NCI-H2081 (cell line): ENCODE measurements at places on chromosomes 6 and 20.

DNA sequence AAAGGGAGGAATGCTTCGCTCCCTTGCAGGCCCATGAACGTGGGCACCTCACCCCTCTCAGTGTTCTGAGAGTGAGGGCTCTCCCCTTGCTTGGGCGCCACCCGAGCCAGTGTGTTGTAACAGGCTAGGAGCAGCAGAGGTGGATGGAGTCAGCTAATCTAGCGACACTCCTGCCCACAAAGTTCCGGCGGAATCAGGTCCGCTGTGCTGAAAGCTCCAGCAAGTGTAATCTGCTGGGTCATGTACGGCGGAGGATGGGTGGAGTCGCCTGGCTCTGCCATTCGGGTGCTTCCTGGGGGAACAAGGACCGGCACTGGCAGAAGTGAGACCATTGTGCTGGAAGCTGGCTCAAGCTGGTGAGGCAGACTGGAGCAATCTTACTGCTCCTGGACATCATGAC is 1310.1 kb downstream of the EPHA7 start:
- no peak for DNase-seq

- peak; percentile 94 for DNase-seq
These were observed 89.7 kb downstream of the INSM1 start for GRCh38 chr20:20457392-20458126.

DNA sequence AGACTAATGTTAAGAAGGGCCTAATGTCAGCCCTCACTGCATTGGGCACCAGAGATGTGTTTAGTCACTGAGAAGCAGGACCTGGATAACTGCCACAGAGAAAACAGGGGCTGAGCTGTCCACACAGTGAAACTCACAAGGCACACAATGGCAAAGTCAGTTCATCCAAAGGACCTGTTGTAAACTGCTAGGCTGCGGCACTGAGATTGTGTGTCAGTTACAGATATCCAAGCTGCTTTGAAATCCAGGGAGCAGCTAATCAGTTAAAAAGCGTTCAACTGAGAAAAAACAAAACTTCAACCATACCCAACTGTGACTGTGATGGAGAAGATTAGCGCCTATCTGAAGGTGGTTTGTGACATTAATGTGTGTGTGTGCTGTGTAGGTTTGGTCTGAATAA is 27.8 kb upstream of the TMEM14A start:
- DNase-seq = no peak

DNA sequence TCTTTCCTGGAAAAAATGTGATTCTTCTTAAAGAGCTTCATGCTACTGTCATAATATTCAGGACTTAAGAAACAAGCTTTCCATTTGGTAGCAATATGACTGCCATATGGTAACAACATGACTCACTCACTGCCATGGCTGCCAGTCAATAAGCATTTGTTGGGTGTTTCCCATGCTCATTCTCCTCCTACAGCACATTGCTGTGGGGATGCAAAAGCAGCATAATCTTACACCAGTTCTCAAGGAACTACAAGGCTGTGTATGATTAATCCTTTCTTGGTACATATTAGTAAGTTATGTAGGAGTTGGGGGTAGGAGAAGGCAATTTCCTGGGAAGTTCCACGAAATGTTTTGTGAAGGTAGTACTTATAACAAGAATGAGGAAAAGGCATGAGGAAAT is 76.7 kb downstream of the CEP162 start:
- DNase-seq = no peak

GRCh38 chr6:168082860-168083513 is 4.0 kb upstream of the FRMD1 start:
- no peak for DNase-seq

GRCh38 chr6:4281341-4282293 is 146.2 kb upstream of the ECI2 start:
- DNase-seq = peak; percentile 89

GRCh38 chr20:58146746-58147140 is 81.7 kb downstream of the ANKRD60 start:
- DNase-seq = no peak

DNA sequence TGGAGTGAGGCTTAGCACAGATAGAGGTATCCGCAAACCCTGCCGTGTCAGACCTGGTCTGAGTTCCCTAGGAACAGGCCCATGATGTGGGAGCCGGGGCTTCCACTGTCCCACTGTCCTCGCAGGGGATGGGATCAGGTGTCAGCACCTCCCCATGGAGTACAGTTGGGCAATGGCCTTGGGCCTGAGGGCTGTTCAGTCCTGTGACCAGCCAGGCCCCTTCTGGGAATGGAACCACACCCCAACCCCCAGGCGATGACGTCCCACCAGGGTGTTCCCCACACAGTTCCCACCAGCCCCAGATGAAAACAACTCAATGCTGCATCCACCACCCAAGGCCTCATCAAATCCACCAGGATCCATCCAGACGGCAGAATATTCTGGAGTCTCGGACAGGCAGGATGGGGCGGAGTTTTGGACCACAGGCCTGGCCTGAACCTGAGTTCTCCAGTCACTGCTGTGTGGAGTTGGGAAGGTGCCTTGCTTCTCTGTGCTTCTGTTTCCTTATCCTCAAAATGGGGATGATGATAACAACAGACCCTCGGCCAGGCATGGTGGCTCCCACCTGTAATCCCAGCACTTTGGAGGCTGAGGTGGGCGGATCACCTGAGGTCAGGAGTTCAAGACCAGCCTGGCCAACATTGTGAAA is 62.2 kb downstream of the UBE2V1 start:
- DNase-seq = no peak

DNA sequence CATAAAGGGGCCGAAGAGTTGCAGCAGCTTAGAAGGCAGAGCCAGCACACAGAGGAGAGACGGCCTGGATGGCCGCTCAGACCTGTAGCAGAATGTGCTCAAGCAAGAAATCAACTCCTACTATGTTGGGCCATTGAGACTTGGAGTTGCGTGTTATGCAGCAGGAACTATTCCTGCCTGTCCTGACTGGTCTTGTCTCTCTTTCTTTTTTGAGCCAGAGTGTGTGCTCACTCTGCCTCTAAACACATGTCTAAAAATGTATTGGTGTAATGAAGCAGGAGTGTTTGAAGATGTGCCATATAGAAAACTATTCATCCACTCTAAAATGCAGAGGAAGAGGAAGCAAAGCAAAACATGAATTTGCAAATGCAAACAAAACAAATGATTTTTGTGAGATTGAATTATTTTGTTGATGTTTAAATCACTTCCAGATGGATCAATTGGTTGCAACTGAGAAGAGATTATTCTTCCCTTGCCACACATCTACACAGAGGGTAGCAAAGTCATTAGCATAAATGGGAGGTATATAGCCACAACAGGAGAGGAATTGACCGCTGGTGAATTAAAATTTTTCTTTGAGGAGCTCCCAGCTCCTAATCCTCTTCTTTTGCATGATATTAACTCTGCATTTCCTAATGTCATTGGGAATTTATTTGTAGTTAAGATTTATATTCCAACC is 20.4 kb upstream of the SYNJ2 start:
- no peak for DNase-seq

DNA sequence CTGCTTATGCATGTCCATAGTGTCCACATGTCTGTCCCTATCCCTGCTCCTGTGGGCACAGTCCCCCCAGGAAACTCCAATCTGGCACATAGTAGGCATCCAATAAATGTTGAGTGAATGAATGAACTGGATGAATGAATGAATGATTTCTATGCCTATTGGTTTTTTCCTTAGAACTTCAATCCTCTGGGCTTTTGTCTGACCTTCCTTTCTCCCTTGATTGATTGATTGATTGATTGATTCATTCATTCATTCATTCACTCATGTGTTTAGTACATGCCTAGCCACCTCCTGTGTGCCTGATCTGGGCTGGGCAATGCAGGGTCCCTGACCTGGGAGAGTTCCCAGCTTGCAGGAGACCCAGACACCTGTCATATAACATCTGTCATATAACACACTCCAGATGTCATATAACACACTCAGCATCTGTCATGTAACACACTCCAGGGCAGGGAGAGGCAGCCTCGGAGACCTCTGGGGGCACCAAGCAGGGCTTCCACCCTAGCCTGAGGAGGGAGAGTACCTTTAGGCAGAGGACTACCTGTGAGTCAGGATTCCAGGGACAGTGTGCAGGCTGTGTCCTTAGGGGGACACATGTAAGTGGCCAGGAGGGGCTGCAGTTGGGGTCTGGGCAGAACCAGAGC is 17.9 kb downstream of the VSTM2L start:
- DNase-seq = no peak

- DNase-seq = peak; percentile 40
These were observed 11.7 kb upstream of the ID1 start for GRCh38 chr20:31593221-31594001.
